HL-60 (cell line): ENCODE measurements at places on chromosomes 3 and 15.

GRCh38 chr3:116005404-116005803 is 382.1 kb downstream of the GAP43 start:
- DNase-seq = no peak

- DNase-seq = no peak
Observed at GRCh38 chr3:29718661-29719065, 437.8 kb downstream of the RBMS3 start.

- DNase-seq = no peak
Observed at GRCh38 chr3:138440596-138440995, 6.2 kb downstream of the ESYT3 start.

GRCh38 chr3:87855616-87856015 is 203.2 kb downstream of the CGGBP1 start:
- DNase-seq = no peak

- DNase-seq = no peak
Observed at GRCh38 chr15:37819191-37819590, 115.2 kb upstream of the TMCO5A start.

GRCh38 chr3:193225302-193226125 is 15.5 kb upstream of the PLAAT1 start:
- DNase-seq = no peak

DNA sequence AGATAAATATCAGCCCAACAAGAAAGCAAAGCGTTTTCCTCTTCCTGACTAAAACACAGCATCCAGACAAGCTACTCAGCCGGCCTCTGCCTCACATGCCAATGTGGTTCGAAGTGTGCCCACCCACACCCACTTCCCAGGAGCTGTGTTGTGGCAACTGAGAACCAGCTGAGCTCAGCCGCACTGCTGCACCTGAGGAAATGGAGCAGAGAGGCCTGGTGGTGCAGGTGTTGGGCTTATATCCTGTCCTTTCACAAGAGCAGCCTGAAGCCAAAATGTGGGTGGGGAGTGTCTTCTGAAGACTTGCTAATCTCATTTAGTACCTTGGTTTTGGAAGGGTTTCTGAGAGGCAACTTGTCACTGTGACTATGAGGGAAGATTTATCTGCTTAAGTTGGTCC is 23.0 kb upstream of the RETNLB start:
- DNase-seq = no peak

DNA sequence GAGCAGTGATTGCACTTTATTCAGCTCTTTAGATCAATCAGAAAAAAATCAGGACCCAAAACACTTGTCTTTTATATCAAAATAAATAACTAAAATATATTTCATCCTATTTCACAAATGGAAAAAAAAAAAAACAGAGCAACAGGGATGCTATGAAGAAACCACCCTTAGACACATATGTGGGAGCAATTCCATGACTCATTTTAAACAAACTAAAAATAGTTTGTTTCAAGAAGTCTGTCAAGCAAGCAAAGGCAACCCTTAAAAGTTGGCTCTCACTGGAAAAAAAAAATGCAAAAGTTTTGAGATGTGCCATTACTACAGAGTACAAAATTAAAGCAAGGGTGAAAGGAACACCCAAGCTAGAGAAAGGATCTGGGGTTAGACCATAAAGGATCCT is 5.7 kb downstream of the ATP13A3 start:
- no peak for DNase-seq

GRCh38 chr15:90644952-90645725 is 72.0 kb upstream of the BLM start:
- DNase-seq = no peak

DNA sequence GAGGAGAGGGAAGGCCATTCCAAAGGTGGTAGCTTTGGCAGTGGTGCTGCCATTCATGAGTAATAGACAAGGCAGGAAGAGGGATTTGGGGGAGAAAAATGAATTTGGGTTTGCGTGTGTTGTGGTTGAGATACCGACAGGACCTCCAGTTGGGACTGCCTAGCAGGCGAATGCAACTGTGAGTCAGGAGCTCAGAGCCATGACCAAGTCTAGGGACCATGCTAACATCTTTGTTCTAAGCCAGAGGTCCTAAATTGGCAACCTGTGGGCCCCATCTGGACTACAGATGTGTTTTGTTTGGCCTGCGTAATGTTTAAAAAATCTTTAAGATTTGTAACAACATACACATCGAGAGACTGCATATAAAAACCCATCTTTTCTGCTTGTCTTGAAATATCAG is 61.6 kb downstream of the SAMMSON start:
- DNase-seq = no peak

GRCh38 chr3:197496746-197497125 is 59.0 kb downstream of the BDH1 start:
- no peak for DNase-seq

GRCh38 chr3:113079218-113079961 is 88.6 kb downstream of the GTPBP8 start:
- DNase-seq = no peak

GRCh38 chr3:52721730-52722008 is 15.8 kb downstream of the SPCS1 start:
- no peak for DNase-seq

GRCh38 chr3:181698263-181698954 is 13.3 kb upstream of the SOX2 start:
- no peak for DNase-seq
